ENCODE measurements at places on chromosomes 7 and 10.

DNA sequence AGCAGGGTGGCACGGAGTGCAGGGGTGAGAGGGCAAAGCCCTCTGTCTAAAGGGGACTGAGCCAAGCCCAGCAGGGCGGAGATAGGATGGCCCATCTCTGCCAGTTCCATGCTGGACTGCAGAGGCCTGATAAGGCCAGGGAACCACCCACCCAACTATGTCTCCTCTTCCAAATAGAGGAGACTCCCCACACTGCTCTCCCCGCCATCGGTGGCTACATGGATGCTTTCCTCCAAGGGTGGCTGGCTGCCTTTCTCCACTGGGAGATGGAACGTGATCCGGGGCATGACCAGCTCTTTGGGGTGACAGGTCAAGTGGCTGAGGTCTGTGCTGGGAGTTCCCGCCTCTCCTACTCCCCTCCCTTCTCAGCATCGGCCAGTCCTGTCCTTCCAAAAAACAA lies 58.1 kb upstream of the MXI1 start:
- no peak overlapping the region for H3K27ac ChIP-seq
- no peak overlapping the region for H3K4me3 ChIP-seq
- DNase-seq = no peak
- H3K36me3 ChIP-seq = no peaks in the 10 kb centered on the region
- no peaks in the 10 kb centered on the region for H3K4me1 ChIP-seq

DNA sequence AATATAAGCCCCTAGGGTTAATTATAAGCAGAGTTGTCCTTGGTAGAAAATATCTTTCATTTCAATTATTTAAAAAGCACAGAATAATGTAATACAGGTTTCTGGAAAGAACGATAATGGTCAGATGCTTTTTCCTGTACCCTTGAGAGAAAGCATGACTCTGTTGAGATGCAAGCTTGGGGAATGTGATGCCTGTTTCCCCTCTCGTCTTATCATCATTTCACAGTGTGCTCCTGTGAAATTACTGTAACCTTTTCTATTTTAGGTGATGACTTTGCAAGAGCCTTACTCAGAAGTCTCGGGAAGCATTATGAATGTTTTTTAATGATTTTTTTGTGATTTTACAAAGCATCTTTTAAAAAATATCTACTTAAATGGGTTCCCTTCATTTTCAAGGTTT lies 243.0 kb downstream of the POLR1F start:
- no peak overlapping the region for H3K4me3 ChIP-seq
- no peak overlapping the region for H3K27ac ChIP-seq
- H3K36me3 ChIP-seq = no peaks in the 10 kb centered on the region
- no peak for DNase-seq
- H3K27me3 ChIP-seq = no peaks in the 10 kb centered on the region

DNA sequence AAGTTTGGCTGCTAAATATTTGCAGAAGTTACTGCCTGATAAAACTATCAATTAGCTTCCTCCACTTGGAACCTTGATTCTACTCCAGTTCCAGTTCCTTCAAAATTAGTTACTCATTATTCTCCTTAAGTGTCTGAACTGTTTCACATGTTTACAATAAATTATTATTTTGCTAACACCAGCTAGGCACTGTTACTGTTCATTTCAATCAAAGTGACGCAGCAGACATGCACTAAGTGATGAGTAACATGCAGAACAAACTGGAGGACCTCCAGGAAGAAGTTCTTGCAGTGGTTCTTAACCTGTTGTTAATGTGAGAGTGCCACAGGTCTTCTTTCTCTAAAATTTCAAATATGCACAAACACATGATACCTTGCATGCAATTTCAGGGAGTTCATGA lies 491.8 kb upstream of the SEMA3A start:
- no peak for DNase-seq
- H3K4me3 ChIP-seq = no peak overlapping the region
- H3K4me1 ChIP-seq = no peaks in the 10 kb centered on the region
- no peaks in the 10 kb centered on the region for H3K27me3 ChIP-seq

- no peaks in the 10 kb centered on the region for H3K4me1 ChIP-seq
- DNase-seq = peak; percentile 74
- H3K27ac ChIP-seq = no peak overlapping the region
- no peak overlapping the region for H3K4me3 ChIP-seq
- no peaks in the 10 kb centered on the region for H3K27me3 ChIP-seq
Observed at GRCh38 chr10:79938728-79939406, 10.0 kb downstream of the SFTPD start.

Measured in tibial artery (tissue), 4 donors.